Esophagus squamous epithelium (tissue), 5 donors: ENCODE measurements at places on chromosomes 7 and 10.

DNA sequence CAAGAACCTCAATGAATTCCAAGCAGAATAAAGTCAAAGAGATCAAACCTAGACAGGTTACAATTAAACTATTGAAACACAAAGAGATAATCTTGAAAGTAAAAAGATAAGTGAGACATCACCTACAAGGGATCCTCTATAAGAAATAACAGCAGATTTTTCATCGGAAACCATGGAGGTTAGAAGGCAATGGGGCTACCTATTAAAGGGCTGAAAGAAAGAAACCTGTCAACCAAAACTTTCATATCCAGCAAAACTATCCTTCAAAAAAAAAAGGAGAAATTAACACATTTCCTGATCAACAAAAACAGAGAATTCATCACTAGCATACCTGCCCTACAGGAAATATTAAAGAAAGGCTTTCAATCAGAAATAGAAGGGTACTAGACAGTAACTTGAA is 244.9 kb downstream of the ARHGAP12 start:
- DNase-seq = no peak

GRCh38 chr7:120185940-120186682 is 86.9 kb upstream of the KCND2 start:
- DNase-seq = no peak

DNA sequence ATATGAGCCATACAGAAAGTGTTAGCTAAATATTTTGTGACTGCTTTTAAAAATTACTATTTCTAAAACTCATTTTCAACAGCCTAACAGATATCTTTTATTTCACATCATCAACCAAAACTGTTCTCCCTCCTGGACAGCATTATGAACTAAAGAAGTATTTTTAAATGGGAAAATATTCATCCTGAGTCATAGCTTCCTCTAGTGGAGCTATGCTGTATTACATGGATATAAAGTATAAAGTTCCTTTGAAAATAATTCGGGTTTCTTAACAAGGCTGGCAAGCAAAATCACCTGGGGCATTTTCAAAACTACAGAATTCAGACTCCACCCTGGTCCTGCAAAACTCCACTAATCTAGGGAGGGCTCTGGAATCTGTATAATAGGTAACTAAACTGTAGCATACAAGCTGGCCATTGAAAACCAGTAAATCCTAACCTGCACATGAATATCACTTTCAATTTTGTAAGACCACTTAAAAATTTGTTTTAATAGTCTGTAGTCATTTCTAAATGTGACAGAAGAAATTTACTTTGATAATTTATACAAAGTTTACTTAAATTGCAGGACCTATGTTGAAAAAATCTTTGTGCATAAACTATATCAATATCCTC is 53.5 kb downstream of the SCIN start:
- DNase-seq = no peak

- DNase-seq = no peak
These were observed 10.5 kb upstream of the PAX4 start for GRCh38 chr7:127628445-127628844.
